Occipital lobe (tissue), 3 donors: ENCODE measurements at places on chromosomes 5 and 9.

GRCh38 chr5:81805086-81805485, 54.2 kb upstream of the SSBP2 start:
- DNase-seq: no peak

DNA sequence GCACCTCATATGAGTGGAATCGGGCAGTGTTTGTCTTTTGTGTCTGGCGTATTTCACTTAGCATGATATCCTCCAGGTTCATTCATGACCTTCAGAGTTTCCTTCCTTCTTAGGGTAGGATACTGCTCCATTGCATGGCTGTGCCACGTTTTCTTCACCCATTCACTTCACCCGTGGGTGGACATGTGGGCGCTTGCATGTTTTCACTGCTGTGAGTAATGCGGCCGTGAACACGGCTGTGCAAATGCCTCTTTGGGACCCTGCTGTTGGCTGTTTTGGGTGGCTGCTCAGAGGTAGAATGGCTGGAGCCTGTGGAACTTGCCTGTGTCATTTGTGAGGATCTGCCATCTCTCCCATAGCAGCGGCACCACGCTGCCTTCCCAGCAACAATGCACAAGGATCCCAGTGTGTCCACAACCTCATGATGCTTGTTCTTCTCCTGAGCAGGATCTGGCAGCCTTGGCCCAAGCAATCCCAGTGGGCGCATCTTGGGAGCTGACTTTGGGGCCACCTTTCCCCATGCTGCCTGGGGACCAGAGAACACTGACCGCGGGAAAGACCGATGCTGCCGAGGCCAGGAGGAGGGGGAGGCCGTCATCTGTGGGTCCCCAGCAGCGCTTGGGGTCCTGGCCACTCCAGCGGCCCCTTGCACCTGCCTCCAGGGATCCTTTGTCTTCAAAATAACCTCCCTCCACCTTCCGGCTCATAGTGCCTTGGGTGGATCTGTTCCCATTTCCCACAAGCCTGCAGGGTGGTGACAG, 2.3 kb upstream of the SCGB3A1 start:
- DNase-seq: no peak

- no peak for DNase-seq
Measured at GRCh38 chr5:107285772-107286171, 385.0 kb downstream of the EFNA5 start.

- no peak for DNase-seq
Measured at GRCh38 chr9:133348718-133349573, 928 bp downstream of the RPL7A start.

GRCh38 chr9:112569186-112569585, 82.6 kb downstream of the KIAA1958 start:
- DNase-seq: no peak
